ENCODE measurements at places on chromosomes 7 and 10.

GRCh38 chr7:33472348-33473025 is 343.1 kb downstream of the BBS9 start:
- DNase-seq = no peak

DNA sequence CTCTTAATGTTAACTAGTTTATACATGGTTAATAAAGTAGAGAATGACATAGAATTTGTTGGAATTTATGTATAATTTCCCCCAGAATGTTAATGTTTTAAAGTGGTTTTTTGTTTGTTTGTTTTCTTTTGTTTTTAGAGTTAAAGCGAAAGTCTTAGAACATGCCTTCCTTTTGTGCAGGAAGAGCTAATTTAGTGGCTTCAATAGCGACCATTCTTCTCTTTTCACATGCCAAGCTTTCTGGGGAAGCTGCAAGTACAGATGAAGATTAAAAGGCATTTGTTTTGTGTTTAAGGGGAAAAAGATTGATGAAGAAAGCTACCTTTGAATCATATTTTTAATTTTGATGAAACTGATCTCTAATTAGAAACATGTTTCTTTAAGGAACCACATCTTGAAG is 256.3 kb upstream of the CSTF2T start:
- DNase-seq = no peak

DNA sequence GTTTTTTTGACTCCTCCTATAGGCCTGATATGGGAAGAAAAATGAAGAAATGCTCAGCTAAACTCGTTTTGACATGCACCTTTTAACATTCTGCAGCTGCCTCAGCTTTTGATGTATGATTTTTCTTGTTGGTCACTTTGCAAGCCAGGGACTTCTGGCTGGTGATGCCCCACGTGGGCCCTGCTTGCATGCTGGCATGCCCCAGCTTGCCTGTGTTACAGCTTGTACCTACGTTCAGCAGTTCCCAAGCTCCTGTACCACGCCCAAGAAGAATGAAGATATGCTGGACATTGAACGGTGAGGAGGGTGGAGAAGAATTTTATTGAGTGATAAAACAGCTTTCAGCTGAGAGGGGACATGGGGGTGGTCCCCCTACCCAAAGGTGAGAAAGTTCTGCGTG is 245.6 kb upstream of the FZD8 start:
- no peak for DNase-seq

DNA sequence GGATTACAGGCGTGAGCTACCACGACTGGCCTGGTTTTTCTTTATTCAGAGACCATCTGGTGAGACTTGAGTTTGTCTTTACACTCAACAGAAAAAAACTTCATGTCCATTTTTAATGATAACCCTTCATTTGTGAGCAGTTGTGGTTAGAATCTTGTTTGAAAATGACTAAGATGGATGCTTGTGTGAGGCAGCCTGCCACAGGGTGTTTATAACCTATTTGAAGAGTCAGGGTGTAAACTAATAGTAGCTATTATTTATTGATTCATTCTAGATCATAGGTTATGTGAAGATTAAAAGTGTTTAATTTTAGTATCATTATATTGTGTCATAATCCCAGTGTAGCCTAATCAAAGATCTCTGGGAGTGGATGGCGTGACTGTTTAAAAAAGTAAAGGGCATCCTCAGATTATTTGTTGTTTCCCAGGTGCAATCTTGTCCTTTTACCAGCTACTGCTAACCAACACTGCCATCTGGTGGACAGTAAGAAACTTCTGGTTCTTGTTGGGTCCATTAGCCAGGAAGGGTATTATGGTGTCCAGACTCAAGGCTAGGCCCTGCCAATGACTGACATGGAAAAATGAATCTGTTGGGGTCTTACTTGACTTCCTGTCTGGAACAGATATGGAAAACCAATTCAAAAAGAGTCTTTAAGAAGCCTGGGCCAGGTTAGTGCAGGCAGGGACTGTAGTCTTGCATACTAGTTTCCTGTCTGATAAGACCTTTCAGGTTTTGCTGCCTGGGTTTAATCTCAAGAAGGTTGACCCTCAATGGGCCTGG is 24.9 kb downstream of the NRBF2 start:
- peak; percentile 71 for DNase-seq

GRCh38 chr7:84040355-84040754 is 154.2 kb downstream of the SEMA3A start:
- no peak for DNase-seq

GRCh38 chr10:14329746-14330173 is 964 bp downstream of the FRMD4A start:
- DNase-seq = no peak

DNA sequence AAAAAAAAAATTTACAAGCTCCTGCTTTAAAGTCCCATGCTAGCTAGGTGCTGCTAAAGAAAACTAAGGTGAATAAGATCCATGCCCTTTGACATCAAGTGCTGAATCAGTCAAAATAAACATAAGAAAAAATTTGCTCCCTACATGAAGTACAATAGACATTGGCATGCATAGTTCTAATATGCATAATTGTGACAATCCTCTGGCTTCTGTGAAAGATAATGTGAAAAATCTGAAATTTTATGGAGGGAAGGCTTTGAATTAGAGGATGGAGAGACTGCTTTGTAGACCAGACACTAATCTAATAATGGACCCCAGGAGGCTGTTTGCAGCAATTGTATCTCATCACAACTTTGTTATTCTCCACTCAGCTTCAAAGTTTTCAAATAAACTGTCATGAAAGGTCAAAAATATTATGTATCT is 127.9 kb upstream of the CDK1 start:
- no peak for DNase-seq

DNA sequence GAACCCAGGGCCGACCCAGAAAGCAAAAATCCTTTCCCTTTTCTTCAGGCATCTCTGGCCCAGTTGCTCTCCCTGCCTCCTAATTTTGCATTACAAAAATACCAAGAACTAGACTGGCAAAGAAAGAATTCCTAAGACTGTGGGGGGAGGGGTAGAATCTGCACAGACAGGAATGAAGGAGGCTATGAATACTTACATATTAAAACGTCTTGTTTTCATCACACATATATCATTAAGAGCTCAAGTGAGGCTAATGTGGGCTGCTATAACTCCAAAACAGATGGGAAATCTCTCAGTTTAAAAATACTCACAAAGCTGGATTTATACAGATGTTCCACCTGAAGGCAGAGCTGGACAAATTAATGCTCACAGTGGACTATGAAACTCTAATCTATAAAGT is 29.2 kb upstream of the MKX start:
- no peak for DNase-seq

DNA sequence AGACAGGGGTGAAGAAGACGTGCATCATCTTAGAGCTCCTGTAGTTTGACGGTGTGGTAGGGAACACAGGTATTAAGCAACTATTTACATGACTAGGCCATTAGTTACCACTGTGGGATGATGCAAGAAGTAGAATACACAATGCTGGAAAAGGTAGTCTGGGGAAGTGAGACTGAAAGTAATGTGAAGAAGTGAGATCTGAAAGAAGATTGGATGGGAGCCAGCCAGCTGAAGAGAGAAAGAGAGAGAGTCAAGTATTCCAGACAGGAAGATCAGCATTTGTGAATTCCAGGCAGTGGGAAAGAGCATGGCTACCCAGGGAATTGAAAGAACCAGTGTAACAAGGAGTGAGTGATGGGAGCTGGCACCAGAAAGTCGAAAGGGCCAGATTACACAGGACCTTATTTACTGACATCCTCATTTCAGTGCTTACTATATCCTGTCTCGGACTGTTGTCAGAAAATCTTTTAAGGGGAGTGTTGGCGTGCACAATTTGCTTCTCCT is 4.0 kb upstream of the CFAP58 start:
- DNase-seq = peak; percentile 46

- DNase-seq = no peak
Observed at GRCh38 chr10:89440226-89441009, 26.1 kb downstream of the IFIT5 start.

DNA sequence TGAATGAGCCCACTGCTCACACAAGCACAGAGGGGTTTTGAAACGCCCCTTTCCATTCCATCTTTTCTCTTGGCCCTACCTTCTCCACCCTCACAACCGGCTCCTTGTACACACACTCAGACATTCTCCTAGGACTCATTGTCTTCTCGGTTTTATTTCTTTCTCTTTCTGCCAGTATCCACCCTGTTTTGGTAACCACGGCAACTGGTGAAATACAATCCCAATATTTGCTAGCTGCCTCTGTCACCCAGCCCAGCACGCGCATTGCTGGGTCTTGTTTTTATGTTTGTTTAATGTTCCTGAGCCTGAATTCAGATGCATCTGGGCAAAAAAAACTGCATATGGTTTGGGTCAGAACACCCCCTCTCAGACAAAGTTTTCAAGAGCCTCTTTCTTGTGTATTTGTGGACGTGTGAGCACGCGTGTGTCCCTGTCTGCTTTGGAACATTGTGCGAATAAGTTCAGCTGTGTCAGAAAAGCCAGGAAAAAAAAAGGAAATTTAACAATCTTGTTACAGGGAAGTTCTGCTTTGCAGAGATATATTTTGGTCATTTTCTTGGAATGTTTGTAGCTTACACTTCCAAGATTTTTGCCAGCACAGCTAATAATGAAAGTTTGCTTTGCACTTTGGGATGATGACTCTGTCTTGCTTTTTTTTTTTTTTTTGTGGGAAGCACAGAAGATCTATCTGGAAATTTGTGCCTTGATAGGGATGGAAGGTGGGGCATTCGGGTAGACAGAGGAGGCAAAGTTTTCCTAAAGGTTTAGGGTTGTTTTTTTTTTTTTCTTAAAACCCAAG is 225.9 kb downstream of the TRIL start:
- no peak for DNase-seq

DNA sequence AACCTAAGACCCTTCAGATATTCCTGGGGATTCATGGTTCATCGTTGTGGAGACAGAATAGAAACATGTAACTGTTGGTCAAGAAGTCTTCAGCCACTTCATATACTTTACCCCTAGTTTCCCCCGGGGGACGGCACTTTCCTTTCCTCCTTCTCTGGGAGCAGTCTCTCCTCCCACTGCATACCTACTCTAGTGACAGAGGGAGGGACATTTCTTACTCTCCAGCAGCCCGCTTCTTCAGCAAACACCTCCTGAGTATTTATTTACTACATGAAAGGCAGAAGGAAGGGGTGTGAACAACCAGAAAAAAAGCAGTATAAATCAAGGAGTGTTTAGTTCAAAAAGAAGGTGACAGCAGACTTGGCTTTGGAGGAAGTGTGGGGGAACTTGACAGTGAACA is 69.0 kb downstream of the LHFPL3 start:
- DNase-seq = no peak

- no peak for DNase-seq
Observed at GRCh38 chr10:102163342-102163989, 11.3 kb downstream of the NOLC1 start.

DNA sequence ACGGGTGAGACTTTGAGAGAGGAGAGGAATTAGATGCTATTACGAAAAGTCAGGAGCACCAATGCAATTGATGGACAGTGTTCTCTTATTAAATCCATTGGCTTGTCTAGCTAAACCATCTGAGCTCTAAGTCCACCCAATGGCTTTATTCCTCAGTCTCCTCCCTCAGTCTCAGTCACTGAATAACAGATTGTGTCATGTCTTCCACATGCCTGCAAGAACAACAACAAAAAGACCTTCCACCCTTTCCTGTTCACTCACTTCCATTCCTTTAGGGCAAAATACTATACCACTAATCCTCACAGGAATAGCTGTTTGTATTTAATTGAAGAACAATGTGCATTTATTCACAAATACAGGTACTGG is 154.8 kb upstream of the LAMB4 start:
- DNase-seq = no peak

DNA sequence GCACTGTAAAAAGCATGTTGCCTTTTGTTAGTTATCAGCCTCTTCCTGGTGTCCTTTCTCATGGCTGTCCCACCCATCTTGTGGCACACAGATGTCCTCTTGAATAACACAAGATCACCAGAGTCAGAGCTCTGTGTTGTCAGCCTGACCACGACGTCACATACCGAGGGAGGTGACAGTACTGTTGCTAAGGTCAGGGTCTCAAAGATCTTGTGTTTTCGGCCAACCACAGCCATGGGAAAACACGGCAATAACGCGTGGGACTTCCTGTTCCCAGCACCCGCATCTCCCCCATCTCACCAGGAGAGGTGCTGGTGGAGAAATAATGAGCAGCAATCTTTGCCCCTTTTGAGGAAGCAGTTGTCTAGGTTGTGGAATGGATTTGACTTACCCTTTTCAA is 40.4 kb downstream of the NPVF start:
- DNase-seq = no peak

DNA sequence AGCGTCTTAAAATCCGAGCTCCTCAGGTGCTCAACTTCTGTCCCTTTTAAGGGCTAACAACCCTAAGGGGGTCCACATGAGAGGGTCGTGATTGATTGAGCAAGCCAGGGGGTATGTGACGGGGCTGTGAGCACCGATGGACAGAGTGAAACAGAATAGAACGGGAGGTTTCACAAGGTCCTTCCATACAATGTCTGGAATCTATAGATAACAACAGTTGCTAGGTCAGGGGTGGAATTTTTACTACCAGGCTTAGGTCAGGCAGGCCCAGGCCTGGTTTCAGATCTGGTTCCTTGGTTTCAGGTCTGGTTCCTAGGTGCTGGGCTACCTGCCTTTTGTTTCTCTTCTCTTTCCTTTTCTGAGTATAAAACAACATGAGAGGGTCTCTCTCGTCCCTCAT is 80.9 kb downstream of the PTN start:
- no peak for DNase-seq

DNA sequence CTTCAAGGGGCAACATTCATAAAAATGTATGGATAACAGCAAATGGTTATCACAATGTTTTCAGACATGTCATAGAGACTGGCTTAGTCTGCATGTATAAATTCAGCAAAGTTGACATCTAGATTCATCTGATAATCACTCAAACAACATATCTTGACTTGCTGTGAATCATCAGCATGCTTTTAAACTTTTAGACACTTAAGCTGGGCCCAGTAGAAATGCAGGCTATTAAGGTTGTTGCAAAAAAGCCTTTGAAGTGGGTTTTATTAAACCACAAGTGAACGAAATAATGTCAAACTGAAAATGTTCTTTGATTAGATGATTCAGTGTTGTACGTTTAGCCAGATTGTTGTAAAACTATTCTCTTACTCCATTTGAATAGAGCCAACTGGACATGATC is 759.6 kb downstream of the NXPH1 start:
- no peak for DNase-seq

DNA sequence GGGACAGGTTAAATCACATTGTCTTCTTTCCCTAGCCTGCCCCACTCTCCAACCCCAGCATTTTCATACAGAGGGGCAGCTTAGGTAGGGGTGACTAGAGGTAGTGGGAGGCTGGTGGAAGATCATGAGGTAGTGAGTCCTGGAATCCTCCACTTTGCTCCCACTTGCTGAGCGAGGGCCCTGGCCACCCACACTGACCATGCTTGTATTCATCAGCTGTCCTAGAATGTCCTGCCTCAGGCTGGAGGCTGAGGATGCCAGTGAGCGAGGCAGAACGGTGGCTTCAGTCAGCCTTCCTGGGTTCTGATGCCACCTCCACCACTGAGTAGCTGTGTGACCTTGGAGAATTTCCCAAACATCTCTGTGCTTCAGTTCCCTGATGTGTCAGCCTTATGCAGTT is 34.6 kb upstream of the PFKFB3 start:
- no peak for DNase-seq

DNA sequence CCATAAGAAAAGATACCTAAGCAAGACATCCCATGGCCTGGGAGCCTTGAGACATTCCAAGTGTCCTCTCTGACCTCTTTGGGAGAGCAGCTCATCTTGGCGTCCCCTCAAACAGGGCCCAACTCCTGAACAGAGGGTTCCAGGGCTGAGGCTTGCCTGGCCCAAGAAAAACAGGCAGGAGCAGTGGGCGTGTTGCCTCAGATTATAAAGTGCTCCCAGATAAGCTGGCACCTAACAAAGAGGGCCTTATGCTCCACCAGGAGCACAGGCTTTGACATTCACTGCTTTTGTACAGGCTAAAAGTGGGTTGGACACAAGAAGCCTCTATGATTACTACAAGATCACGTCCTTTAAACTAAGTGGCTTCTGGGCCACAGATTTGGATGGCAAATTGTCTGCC is 193.1 kb downstream of the FGFR2 start:
- DNase-seq = no peak

Measured in fibroblast of skin of left biceps (primary cell).